ENCODE measurements at places on chromosomes 7 and 10.

DNA sequence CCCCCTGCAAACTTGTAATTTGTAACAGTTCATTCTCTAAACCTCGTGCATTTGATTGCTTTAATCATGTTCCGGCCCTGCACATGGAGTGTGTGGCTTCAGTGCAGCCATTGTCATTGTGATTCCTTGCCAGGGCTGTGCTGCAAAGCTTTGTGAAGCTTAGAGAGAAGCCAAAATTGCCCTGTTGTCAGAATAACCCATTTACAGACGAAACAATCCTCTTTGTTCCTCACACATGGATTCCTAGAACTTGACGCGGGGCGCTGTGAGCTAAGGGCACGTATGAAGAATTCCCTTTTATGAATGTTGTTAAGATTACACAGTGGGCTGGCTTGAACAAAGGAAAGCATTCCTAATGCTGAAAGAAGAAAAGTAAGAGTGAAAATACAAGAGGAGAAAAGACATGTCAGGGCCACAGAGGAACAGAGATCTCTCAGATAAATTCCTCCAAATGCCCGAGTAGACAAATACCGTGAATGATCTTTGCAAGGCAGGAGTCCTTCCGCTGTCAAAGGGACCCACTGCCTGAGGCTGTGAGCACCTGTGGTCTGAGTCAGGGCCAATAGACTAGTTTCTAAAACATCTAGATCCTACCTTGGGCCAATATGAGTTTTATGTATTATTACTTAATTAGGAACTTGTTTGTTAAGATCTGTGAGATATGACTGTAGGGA is 205.4 kb upstream of the C7orf33 start:
- no peak for ATAC-seq

- no peak for ATAC-seq
Observed at GRCh38 chr10:99172128-99172738, 63.4 kb downstream of the HPSE2 start.

DNA sequence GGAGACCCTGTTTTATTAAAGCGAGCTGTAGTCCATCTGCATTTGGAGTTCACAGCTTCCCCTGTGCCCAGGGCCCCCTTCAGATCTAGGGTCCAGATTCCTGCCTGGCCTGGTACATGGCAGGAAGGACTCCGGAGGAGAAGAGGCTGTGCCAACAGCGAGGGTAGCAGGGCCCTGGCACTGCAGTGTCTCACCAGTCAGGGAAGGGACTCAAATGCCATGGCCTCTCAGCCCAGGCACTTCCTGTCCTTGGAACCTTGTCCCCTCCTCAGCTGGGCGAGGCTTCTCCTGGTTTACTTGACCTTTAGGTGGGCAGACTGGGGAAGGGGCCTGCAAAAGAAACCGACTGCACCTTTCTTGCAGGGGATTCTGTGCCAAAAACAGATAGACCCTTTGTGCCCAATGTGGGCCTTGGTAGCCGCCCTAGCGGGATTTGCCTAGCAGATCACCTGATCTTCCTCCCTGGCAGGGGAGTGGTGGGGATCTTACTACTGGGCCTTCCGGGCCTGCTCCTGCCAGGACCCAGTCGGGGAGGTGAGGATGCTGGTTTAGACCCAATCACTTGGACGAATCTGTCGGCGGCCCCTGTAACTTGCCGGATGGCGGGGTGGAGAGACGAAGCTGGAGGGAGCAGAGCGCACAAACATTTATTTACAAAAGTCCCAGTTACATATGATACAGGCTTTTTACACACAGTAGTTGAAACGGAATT is 161.9 kb downstream of the RNF216 start:
- ATAC-seq, result no peak

DNA sequence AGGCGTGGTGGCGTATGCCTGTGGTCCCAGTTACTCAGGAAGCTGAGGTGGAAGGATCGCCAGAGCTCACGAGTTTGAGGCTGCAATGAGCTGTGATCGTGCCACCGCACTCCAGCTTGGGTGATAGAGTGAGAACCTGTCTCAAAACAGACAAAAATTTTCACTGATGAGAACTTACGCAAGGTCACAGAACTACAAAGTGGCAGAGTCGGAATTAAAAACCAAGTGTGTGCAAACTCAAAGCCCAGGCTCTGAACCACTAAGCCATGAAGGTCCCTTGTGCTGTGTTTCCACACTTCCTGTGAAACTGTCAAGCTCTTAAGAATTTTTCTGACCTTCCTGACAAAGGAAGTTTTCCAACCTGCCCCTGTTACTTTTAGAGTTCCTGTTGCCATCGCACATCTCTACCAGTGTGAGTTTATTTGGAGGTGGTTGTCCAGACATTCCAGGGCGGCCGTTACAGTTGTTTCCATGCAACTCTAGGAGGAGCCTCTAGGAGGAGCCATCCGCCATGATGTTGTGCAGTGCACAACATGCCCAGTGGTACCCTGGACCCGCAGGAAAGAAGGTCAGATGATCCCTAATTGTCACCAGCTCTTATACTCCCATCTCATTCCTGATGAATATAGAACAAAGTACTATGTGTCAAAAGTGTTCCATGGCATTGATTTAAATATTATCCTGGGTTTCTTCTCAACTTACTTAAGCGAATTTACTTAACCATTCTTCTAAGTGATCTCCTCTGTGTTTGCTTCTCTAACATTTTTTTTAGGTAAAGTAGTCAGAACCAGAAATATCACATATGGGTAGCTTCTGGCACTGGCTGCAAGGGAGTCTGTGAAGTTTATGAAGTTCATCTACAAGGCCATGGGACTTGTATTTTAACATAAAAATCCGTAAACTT is 49.0 kb upstream of the LYZL1 start:
- ATAC-seq, result peak; percentile 78

GRCh38 chr10:84196083-84196482 is 1.7 kb downstream of the CDHR1 start:
- ATAC-seq, result no peak

DNA sequence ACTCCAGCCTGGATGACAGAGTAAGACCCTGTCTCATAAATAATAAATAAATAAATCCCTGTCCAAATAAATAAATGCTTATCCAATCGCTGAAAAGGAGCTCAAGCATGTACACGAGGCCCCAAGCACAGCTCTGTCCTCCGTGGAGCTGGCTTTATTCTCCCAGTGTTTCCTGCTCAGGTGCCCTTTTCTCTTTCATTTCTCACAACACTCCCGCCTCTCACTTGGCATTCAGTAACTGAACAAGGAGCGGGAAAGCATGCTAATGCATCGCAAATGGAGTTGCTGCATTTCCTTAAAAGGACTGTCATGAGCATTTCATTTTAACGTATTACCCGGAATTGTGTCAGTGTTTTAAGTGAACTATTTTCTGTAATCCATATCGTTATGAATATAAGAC is 210.9 kb upstream of the C7orf33 start:
- no peak for ATAC-seq

- ATAC-seq, result no peak
Observed at GRCh38 chr7:80838643-80839042, 80.2 kb downstream of the SEMA3C start.

- ATAC-seq, result no peak
Observed at GRCh38 chr10:102115775-102116174, 4.4 kb downstream of the LDB1 start.

- no peak for ATAC-seq
Observed at GRCh38 chr7:157497744-157498651, 161.2 kb downstream of the DNAJB6 start.

DNA sequence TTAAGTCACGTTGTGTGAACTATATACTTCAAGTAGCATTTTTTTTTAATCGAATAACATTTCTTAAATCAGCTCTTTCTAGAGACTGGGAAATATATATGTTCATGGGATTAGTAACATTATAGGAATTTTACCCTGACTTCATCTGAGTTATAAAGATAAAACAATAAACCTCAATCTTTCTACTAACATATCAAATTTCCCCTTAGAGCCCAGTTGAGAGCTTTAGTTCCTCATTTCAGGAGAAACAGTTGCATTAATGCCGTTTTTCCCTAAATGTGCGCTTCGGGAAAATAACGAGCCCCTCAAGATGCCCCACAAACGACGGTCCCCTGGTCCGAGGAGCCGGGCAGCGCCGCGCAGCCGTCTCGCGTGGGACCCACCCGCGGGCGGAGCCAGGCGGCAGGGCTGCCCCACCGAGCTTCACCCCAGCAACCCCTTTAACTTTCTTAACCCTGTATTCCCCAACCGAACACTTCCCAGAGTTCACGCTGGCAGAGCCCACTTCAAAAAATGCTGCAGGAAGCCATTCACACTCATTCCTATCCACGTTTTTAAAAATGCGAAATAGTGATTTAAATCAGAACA is 152.5 kb upstream of the YAE1 start:
- peak; percentile 31 for ATAC-seq

DNA sequence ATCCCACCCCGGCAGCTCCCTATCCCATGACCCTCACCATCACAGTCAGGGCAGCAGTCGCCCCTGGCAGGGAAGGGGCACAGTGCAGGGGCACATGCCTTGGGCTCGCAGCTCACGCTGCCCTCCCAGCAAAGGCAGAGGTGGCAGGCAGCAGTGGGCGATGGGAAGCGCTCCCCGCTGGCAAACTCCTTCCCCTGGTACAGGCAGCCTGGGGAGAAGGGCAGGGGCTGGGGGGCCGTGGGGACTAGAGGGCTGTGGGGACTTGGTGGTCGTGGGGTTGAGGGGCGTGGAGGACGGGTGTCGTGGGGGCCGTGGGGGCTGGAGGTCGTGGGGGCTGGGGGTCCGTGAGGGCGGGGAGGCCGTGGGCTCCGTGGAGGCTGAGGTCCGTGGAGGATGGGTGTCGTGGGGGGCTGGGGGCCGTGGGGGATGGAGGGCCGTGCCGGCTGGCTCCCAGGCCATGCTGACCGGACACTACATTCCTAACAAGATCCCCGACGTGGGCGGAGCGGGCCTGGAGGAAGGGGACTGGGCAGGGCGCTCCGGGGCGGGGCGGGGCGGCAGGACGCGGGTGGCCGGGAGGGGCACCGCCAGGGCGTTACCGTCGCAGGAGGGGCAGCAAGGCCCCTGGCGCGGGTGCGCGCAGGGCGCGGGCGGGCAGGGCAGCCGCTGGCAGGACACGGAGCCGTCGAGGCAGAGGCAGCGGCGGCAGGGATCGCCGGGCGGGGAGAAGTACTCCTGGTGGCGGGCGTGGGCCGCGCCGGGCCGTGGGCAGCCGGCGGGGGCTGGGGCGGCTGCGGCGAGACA is 20.0 kb downstream of the KCP start:
- ATAC-seq, result peak; percentile 54

DNA sequence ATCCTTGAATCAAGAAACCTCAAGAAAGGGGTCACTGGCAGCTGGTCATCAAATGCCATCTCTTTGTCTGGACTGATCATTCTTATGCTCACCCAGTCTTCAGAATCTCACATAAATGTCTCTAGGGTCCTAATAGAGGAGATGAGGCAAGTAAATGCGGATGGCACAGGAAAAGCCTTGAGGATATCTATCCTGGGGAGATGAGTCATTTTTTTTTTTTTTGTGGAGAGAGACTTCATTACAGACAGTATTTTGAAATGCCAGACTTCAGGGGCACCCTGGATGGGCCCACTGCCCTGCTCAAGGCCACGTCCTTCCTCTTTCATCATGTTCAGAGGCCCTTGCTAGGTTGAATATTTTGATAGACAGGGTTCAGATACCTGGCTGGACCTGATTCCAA is 19.5 kb upstream of the PLPP4 start:
- ATAC-seq, result peak; percentile 54

DNA sequence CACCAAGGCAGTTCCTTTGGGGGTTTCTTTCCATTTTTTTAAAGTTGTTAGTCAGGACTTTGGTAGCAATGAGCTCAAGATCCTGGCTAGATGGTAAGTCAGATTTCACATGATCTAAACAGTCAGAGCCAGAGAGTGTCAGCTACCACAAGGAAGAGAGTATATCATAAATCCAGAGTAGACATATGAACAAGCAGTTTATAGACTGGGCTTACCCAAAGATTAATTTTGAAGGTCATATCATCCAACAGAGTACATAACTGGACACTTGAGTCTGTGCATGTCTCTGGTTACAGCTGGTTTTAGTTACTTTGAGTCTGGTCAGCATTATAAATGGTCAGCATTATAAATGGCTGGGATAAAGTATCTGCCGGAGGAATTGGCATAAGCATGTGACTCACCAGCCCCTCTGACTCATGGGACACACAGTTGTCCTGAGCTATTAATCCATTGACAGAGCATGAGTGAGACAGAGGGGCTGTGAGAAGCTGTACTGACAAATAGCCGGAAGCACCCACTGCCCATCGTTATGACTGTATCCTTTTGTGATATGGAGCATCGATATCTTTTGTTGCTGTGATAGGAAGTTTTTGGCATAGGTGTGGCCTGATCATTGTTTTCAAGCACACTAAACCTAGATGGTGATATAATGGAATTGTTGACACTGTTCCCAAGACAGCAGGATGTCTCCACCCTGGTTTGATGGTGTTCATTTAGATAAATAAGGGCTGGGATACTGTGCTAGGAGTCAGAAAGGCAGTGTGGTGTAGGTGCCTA is 19.3 kb downstream of the PPP1R3C start:
- peak; percentile 87 for ATAC-seq

GRCh38 chr10:48306265-48306869 is at the start of gene MAPK8:
MAPK8 (plus strand) TSS chr10:48306677; CDS start chr10:48401661, 94,984 bp downstream.
- ATAC-seq, result peak; percentile 82

GRCh38 chr7:32058002-32058401 is 12.2 kb downstream of the PDE1C start:
- ATAC-seq, result no peak

Measured in SK-N-SH treated with all-trans-retinoic acid at 6 μM for 48 hours (cell line).